MV-4-11 (cell line): ENCODE measurements at places on chromosomes 3 and 15.

DNA sequence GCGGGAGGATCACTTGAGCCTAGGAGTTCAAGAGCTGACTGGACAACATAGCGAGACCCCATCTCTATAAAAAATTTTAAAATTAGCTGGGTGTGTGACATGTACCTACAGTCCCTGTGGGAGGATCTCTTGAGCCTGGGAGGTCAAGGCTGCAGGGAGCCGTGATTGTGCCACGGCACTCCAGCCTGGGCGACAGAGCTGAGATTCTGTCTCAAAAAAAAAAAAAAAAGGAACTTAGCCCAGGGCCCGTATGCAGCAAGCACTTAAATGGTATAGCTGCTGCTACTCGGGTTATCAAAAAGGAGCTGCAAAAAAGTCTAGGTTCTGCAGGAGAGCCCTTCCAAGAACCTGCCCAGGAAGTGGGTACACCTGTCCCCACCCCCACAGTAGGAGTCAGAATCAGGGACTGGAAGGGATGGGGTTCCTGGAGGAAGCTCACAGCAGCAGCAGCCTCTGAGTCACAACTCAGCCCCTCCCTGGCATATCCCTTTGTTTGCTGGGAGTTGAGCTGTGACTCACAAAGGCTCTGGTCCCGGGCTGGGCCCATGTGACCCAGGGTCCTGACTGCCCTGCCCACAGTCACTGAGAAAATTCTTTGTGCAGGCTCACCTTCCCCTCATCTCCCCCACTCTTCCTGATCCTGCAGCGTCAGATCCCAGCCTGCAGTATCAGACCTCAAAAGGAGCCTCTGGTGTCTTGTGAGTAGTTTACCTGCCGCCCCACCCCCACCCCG is at the start of gene SPATA12:
TSS of gene SPATA12 (plus strand) at position 576 of the 733 bp plus-strand sequence. CDS start 13,031 bp downstream, outside the sequence.
- peak; percentile 73 for DNase-seq

DNA sequence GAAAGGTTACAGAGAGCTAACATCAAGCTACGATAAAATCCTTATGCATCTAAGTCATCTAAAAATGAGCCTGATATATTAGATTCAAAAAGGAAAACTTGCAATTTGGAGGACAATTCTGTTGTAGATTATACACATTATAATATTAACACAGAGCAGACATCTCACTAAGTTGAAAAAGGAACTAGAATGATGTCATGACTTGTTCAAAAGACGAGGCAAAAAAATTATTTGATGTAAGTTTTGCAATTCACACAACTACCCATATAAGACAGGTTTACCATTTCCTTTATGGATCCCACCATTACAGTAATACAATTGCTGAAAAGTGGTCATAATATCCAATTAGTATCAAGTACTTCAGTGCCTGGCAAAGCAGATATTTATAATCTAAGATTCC is 15.9 kb downstream of the SATB1 start:
- peak; percentile 35 for DNase-seq

- no peak for DNase-seq
These were observed 19.8 kb downstream of the GPR160 start for GRCh38 chr3:170057550-170057949.

DNA sequence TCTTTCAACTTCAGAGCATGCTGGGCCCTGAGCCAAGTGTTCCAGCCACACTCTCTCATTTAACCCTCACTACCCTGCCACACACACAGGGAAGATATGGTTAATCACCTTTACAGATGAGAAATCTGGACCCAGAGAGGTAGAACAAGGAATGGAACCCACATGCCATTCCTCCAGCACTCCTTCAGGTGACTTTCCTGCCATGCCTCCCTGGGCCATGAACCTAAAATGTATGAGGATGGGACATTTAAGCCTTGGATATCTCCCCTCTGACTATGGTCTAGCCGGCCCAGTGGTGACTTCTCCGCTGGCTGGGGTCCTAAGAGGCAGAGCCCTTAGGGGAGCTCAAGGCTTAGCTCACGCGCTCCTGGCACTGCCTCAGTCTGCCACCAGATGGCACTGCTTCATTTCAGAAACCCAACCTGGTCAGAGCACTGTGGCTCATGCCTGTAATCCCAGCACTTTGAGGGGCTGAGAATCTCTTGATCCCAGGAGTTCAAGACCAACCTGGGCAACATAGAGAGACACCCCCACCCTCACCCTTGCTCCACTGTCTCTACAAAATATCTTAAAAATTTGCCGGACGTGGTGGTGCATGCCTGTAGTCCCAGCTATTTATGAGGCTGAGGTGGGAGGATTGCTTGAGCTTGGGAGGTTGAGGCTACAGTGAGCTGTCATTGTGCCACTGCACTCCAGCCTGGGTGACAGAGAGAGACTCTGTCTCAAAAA is 2.2 kb upstream of the DCAF1 start:
- peak; percentile 56 for DNase-seq

DNA sequence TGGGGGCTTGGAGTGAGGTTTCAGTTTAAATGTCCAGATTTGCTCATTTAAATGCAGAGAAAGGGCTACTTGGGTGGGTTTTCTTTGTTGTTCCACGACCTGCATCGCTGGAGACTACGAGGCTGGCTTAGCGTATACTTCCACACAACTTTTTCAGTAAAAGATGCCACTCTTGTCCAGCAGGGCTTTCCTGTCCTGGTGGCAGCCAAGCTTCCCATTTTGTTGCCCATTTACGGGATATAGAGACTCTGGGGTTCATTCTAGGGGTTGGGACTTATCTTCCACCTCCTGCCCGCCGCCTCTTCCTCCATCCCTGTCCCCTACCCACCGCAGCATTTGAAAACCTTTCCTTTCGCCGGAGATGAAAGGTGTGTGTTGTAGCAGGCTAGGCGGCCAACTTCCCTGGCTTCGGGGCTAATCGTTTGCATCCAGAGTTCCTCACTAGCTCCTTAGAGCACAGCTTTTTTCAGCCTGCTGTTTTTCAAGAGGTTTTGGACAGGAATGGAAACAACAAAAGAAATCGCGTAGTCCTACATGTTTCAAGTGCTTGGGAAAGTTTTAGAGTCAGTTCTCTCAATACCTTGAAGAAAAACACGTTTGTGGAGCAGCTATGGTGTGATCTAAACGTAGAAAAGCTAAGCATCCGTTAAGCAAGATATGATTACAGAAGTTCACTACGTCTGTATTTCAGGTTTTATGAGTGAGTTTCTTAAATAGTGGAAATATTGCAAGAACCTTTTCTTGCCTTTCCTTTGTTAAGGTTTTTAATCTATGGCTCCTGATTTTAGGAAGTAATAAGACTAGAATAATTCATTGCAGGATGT is 843 bp downstream of the CHRNA5 start:
- no peak for DNase-seq
